Colonic mucosa (tissue), 4 donors: ENCODE measurements at places on chromosomes 4 and X. TPM values are rescaled to one million over a fixed set of nuclear protein-coding genes. Genes with fewer than 3 reads are reported as not detected.

GRCh38 chrX:19107035-19107434, 15.2 kb downstream of the ADGRG2 start:
- DNase-seq, result no peak

DNA sequence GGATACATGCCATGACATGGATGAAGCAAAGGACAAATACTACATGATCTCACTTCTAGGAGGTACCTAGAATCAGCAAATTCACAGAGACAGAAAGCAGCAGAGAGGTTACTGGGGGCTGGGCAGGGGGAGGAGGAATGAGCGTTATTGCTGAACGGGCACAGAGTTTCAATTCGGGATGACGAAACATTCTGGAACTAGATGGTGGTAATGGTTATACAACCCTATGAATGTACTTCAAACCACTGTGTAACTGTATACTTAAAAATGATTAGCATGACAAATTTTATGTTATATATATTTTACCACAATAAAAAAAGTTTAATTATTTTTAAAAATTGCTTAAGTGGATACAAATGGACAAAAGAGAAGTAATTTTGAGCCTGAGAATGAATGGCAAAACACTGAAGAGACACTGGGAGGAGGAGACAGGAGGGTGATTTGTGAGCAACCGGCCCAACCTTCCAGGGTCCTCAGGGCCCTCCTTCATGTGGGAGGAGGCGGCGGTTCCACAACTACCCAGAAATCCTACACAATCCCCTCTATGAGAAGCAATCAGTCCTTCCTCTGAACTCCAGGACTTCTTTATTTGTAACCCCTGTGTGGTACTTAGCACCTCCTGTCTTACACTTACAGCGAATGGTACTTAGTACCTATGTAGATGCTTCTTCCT, 14.1 kb downstream of the ACSL1 start:
- no peak for DNase-seq

DNA sequence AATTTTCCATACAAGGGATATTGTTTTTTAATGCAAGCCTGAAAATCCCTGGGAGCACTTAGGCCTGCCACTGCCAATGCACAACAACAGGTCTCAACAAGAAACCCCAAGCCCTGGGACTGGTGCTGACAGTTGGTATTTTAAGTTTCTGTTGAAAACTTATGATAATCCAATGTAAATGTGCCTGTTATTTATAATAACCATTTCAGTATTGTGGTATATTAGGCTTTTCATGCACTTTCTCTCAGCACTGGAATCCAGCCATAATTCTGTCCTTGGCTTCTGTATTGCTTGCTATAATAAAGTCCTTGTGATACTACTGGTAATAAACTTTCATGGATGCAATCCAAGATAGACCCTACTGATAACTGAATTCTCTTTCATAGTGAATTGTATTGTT, 218.9 kb downstream of the PCDH7 start:
- DNase-seq, result peak; percentile 27

- no peak for DNase-seq
These were observed 246.5 kb upstream of the RPS6KA3 start for GRCh38 chrX:20513185-20513584.

DNA sequence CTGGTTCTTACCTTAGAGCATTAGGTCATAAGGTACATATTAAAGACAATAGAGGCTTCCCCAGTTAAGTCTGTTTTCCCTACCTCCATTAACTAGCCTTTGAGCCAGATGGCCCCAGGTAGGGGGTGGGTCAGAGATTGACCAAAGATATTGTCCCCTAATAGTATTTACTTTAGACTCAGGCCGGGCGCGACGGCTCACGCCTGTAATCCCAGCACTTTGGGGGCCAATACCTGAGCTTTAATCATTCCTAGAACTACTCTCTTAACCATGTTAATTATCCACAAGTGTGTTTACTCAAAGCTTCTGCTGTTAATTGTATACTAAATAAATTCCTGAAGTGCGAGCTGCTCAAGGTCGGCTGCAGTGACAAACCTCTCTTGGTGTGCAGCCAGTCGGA, 28.0 kb upstream of the AMBN start:
- DNase-seq, result no peak

- DNase-seq, result no peak
These were observed 297.5 kb downstream of the ADAM29 start for GRCh38 chr4:175215657-175216056.

DNA sequence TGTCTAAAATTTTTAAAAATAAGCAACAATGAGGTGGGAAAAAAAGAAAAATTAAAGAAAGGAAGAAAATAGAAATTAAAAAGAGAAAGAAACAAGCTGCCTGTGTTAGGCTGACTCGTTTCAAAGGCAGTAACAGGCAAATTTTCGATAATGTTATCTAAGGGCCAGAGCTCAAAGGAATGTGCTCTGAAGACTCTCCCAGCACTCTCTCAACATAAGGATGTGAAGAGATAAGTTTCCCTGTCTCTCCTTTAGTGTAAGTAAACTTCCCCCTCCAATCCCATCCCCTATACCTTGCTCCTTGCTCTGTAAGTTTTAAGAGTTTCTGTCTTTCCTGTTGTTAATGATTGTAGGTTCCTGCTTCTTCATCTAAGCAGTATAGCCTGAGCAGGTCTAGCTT, 172.8 kb downstream of the TEX13C start:
- no peak for DNase-seq

DNA sequence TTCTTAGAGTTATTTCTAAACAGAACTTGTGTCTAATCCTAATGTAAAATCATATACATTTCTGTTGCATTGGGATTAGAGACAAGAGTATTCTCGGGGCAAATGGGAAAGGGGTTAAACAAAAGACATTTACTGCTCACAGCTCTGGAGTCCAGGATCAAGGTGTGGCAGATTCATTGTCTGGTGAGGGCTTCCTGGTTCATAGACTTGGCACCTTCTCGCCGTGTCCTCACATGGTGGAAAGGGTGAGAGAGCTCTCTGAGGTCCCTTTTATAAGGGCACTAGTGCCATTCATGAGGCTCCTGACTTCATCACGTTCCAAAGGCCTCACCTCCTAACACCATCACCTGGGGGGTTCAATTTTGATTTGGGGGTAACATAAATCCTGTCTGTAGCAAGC, 90.3 kb upstream of the PRKX start:
- DNase-seq, result no peak

GRCh38 chr4:48153791-48154550, 19.9 kb upstream of the TXK start:
- DNase-seq, result no peak

- peak; percentile 32 for DNase-seq
These were observed 284.0 kb downstream of the BCOR start for GRCh38 chrX:39813631-39814277.

DNA sequence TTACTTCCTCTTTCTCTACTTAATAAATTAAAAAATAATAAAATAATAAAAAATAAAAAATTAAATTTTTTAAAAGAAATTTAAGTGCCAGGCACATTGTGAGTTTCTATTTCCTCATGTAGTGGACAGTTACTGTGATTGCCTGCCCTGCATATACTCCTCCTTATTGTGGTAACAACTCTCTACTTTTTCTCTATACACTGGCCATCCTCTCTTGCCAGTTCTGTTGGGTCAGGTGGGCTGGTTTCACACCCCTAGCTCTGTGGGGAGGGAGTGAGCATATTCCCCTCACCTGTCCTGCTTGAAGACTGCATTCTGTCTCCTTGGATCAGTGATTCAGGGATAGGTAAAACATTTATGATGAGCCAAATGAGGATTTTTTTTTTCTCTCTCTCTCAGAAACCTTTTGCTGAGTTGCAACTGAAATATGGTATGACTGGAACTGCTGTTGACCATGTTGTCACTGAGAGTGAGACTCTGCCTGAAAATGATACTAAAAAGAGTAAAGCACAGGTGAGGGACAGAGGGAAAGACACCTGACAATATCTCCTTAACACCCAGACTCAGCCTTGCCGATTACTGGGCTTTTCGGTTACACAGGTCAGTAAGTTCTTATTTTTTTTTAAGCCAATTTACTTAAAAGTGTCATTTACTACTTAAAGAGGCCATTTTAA, 37.2 kb downstream of the CXXC4 start:
- DNase-seq, result no peak

GRCh38 chrX:19630228-19630627, 114.9 kb upstream of the MAP3K15 start:
- no peak for DNase-seq

The EXOSC9 gene
- total RNA-seq, result 17.8 TPM

The DCX gene
- total RNA-seq, result 0.40 TPM

The VCX2 gene
- not detected for total RNA-seq

The TRIM2 gene
- total RNA-seq, result 151 TPM

The CSAG3 gene
- total RNA-seq, result not detected

The SERTM2 gene
- total RNA-seq, result not detected

The TBC1D1 gene
- 55.3 TPM for total RNA-seq

The TAF7L gene
- total RNA-seq, result not detected
